ENCODE measurements at places on chromosomes 2 and 18.
A peak's percentile ranks its signal among the peaks of the same experiment; 100 is the strongest.

DNA sequence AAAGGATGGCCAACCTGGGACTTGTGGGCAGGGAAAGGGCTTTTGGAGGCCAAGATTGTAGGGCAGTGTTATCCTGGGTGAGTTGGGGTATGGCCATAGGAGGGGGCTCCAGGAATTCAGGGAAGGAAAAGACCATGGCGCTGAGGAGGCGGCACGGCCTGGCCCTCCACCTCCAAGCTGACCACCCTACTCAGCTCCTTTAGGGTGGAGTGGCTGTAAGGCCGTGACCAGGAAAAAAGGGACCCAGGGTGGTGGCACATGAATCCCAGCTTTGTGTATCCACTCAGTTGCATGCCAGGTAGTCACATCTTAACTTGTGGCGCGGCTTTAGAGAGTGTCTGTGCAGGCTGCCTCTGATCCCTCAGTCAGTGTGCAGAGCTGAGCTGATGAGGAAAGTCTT, 168.1 kb downstream of the AGAP1 start:
- DNase-seq, result no peak

- DNase-seq, result no peak
Observed at GRCh38 chr2:113000436-113000835, 4.8 kb upstream of the IL36A start.

GRCh38 chr18:27278131-27278530, 93.0 kb upstream of the CHST9 start:
- no peak for DNase-seq

- DNase-seq, result no peak
Observed at GRCh38 chr18:73040247-73040646, 172.5 kb upstream of the NETO1 start.

GRCh38 chr18:58996131-58996641, 131.5 kb downstream of the ZNF532 start:
- peak; percentile 47 for DNase-seq

- DNase-seq, result no peak
Observed at GRCh38 chr18:10442551-10442971, 11.9 kb upstream of the APCDD1 start.

GRCh38 chr18:9103376-9103873, 926 bp downstream of the NDUFV2 start:
- DNase-seq, result no peak

DNA sequence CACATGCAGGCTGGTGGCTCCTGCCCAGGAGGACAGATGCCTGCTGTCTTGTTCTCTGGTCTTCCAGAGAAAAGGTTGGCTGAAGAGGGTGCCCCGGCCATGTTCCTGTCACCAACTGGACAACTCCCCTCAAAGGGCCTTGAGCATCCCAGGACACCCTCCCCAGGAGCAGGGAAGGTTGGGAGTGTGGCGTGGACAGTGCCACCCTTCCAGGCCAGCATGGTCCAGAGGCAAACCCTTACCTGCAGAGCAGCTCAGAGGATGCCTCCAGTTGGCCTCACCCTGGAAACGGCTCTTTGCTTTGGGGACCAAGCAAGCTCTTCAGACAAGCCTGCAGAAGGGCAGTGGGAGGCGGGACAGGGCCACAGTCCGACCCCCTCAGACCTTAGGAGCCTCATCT, 4.9 kb upstream of the GPC1 start:
- no peak for DNase-seq

GRCh38 chr2:62578803-62579640, 73.0 kb upstream of the TMEM17 start:
- DNase-seq, result peak; percentile 76

DNA sequence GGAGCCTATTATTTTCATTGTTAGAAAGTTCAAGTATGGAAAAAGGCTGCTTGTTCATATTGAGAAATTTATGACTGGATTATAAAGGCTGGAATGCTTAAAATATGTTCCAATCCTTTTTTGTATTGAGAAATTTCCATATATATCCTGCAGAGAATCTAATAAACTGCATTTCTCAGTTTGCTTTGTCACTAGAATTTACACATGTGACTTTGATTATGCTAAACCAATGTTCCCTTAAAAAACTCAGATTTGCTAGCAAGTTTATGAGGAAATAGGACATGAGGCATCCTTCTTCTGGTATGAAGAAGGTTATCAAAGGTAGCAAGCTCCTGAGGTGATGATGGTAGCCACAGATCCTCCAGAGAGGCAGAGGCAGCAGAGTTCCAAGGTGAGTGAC, 29.2 kb upstream of the DSEL start:
- no peak for DNase-seq

DNA sequence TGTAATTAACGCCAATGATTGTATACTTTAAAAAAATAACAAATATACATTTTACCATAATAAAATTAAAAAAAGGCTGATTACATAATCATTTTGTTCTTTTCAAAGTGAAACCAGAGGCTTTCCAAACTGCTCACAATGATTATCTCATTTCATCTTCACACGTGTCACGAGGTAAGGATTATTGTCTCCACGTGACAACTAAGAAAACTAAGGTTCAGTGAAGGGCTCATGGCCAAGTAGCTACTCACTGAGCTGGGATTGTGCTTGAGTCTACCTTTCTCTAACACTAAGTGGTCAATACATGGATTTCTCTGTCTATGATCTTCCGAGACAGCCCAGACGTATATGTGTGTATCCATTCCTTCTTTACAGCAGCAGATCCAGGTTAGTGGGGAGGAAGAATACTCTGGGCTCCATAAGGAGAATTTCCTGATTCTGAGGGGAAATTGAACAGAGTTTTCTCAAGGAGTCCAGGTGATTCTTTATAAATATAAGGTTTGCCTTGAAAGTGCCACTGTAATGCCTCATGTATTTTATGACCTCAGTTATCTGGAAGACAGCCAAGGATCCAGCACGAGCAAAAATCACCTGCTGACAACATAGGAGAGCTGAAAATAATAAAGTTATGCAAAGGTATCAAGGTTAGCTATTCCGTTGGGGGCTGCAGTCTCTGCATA, 25.6 kb upstream of the ACSL3 start:
- DNase-seq, result no peak

DNA sequence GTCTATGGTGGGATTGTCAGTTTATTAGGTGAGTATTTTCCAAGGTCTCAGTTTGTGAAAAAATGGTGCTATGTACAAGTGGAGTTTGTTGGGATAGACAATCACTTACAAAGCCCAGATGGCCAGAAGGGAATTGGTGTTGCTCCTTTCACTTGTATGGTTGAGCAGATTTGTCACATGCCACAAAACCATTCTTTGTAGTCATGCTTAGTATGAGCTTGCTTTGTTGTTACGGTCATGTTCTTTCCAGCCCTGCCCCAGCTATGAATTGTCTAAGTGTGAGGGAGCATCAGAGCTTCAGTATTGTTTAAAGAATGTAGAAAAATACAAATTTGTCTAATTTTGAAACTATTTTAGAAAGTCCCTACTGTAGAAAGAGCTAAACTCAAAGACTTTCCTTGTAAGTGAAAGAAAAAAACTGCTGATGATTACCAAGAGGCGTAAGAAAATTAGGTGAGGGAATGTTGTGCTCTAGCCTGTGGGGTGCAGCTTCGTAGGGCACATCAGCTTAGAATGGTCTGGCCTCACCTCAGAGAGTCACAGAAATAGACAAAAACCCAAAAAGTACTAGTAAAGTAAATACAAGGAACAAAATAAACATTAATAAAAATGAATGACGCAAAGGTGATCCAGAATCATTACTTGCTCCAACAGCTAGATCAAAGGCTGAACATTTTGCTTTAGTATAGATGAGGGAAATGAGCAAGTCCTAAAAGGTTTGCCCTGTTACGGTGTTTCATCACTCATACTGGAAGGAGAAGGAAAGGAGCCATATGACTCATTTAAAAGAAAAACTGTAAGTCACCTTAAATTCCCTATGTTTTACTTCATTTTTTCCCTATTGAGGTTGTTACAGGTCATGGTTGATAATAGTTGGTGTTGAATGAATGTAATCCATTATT, 9.2 kb downstream of the TGIF1 start:
- peak; percentile 51 for DNase-seq

- peak; percentile 7 for DNase-seq
Observed at GRCh38 chr18:74116633-74117554, 30.7 kb downstream of the FBXO15 start.

- no peak for DNase-seq
Observed at GRCh38 chr2:241798631-241799521, 10.1 kb upstream of the NEU4 start.

- no peak for DNase-seq
Observed at GRCh38 chr2:151922845-151923666, 94.8 kb upstream of the ARL5A start.

- no peak for DNase-seq
Observed at GRCh38 chr2:72937356-72937669, 20.0 kb downstream of the EMX1 start.

GRCh38 chr2:44730593-44730992, 210.9 kb upstream of the SIX3 start:
- DNase-seq, result no peak

- no peak for DNase-seq
Observed at GRCh38 chr2:129771418-129772189, 207.9 kb upstream of the RAB6C start.

DNA sequence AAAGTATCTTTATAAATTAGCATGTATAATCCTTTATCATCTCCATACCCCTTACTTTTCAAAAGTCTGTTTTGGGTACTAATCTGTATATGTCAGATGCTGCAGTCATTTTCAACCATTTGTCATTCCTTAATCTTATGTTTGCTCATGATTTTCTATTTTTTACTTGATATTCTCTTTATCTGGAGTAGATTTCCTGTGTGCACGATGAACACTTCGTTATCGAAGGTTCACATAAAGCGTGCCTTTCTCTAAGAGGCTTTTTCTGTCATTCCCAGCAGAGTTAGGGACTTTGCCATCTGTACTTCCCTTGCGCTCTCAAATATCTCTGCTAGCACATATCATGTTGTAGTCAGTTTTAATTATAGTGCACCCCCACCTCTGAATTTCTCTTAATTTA, 123.2 kb downstream of the BIRC6 start:
- no peak for DNase-seq

DNA sequence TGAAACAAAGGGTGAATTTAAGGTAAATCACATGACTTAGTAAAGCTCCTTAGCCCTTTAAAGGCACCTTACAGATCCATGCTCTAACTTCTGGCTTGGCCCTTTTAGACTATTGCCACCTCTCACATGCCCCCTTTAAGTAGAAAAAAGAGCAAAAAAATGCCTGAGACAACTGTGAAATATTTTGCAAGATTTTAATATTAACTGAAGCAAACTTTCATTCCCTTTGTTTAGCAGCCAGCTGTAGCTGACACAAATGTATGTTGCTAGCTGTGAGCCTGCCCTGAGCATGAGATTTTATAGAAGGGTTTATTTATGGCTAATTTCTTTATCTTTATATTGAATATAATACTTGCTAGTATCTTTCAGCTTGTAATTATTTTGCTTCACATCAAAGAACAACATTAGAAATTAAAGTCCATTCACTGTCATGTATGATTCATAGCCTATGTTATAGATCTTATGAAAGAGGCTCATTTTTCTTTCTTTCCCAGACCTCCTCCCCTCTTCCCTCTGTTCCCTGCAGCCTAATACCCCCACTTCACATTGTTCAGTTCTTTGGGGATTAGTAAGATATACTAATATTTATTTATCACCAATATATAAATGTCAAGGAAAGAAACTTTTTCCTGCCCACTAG, 637.2 kb upstream of the ZEB2 start:
- no peak for DNase-seq

GRCh38 chr18:47779381-47779780, 151.1 kb downstream of the SMAD2 start:
- no peak for DNase-seq

- no peak for DNase-seq
Observed at GRCh38 chr18:62963507-62963906, 248.2 kb downstream of the PHLPP1 start.

- DNase-seq, result no peak
Observed at GRCh38 chr2:64914735-64915509, 74.3 kb upstream of the SLC1A4 start.

DNA sequence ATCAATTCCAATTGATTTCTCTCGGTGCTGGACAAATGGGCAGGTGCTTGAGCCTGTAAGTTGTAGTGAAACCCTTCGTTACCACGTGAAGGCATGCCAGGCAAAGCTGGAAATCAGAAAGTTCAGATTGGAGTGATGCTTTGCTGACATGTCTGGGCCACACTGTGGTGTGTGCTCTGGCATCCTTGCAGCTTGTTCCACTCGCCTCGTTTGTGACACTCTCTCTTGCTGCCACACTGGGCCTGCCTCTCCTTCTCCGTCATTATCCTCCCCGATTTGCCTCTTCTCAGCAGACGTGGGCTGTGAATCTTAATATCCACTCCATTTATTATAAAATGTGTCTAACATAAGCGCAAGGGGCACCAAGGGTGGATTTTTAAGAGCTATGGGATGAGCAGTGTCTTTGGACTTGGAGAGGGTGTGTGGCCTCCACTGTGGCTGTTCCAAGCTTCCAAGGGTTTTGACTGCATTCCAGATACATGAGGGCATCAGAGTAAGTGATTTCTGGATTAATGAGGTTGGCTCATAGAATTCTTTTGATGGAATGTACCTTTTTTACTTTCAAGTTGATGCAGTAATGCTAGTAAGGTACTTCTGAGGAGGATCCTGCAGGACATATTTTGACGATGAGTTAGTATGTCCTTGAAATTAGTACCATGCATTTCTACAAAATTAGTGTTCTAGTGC, 238.8 kb downstream of the TPGS2 start:
- DNase-seq, result peak; percentile 37

DNA sequence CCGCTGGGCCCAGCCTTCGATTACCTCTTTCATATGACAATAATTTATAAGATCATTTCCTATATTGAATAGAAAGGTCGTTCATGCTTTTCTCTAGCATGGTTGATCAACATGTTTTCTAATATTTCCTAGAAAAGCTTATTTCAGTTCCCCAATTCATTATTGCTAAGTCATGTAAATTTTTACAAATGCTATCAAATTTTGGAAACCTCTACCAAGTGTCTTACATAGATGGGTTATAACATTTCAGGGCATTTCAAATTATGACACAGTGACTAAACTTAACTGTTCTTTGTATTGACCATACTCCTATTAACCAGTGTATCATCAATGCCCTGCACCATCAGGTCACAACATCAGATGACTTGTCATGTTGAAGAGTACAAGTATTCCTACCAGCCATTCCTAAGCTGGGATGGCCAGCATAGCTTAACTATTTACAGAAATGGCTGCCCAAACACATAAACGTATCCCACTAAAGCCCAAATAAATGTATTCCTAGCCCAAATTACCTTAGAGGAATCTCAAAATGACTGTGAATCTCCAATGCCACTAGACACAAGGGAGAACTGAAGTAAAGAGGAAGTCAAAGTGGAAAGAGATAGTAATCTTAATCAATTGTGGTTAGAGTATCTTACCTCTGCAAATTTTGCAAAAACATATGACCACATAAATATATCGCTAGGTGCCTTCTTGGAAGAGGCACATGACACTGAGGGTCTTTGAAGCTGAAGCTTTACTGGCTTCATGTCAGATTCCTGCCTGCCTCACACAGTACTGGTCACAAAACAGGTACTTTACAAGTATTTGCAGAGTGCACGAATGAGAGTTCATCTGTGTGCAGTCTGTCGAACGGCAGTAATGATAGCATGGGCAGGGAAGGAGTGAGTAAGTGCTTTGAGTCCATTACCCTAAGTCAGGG, 87.3 kb upstream of the TLK1 start:
- no peak for DNase-seq

- no peak for DNase-seq
Observed at GRCh38 chr2:39515273-39515896, 78.3 kb upstream of the MAP4K3 start.

GRCh38 chr2:171136024-171136423, 24.7 kb downstream of the TLK1 start:
- no peak for DNase-seq

Data from A172 (cell line).